ENCODE measurements at places on chromosomes 5 and 9.

DNA sequence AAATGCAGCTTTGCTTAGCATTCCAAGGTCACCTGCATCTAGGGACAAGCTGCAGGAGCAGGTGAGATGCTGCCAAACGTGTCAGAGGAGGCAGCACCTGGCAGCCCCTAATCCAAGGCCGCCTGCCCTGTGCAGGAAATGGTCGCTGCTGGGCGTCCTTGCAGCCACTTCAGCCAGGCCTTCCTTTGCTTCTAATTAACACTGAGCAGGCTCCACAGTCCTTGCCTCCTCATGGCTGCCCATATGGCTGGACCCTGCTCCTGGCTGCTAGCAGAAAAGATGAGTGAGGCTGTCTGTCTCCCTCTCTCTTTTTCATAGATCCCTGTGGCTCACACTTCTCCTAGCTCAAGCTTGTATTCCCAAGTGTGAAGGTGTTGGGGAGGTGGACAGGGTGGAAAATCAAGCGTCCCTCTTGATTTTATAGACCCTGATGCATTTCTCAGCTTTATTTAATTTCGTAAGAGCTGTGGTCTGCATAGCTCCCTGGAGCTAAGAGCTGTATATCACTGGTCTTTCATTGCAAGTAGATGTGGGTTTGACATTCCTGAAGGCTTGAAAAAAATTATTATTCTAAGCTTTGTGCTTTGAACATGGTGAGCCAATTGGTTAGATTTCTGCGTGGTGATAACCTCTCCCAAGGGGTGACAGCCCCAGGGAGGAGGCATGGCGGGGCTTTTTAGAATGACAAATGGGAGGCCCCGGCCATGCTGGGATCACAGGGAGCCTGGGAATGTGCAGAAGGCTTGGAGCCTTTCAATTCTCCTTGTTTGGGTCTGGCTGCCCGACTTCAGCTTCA lies 193.8 kb downstream of the SLIT3 start:
- peak; percentile 10 for DNase-seq

DNA sequence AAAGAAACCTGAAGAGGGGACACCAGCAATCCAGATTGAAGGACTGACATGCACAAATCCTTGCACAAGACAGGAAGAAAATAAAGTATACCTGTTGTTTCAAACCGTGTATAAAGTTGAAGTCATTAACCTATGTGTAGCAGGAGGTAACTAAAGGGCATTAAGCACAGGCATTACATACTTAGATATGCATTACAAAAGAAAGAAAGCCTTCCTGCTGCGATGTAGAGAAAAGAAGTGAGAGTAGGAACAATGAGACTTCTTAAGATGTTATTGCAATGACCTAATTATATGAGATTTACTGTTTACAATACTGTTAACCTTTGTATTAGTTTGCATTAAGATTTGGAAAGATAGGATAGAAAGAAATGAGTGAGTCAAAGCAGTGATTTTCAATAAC lies 308.9 kb upstream of the PTPRD start:
- no peak for DNase-seq

DNA sequence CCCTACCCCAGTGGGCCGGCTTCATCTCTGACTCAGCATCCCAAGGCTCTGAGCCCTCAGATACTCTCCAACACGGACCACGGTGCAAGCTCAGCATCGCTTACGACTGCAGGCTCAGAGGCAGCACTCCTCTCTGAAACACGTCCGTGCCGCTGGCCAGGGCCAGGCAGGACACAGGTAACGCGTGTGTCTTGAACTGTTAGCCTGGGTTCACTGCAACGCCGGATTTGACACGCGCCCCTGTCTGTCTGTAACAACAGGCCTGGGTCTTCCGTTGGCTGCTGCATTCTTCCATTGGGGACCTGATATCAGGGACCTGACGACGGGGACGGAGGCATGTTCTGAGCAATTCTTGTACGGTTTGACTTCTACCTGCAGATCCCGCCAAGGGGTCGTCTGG lies 6.4 kb downstream of the SLC6A3 start:
- no peak for DNase-seq

- DNase-seq, result no peak
These were observed 77.4 kb downstream of the RANBP17 start for GRCh38 chr5:170939178-170939577.

DNA sequence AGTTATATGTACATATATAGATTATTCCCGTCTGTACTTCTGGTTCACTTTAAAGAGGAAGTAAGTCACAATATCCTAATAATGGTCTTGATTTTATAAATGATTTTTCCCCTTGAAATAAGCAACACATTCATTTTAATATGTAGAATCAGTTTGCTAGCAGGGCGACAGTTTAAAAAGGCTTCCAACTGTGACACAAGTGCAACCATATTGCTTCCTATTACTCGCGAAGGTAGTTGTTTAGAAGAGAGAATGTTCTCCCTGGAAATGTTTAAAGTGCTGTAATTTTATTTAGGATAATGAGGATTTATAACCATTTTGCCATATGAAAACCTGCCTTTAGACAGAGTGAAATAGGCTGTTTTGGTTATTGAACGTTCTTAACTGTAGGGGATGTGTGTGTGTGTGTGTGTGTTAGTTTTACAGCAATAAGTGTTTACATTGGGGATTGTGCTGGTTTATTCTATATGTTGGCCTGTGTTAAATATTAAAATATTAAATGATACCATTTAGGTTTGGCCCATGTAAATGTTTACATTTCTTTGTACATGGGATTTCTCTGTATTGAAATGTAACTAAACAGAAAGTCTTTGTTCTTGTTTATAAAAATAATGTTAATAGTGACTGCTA lies 138.3 kb downstream of the PBX3 start:
- DNase-seq, result no peak

- peak; percentile 60 for DNase-seq
These were observed 67.8 kb upstream of the HSPB3 start for GRCh38 chr5:54387659-54388232.

DNA sequence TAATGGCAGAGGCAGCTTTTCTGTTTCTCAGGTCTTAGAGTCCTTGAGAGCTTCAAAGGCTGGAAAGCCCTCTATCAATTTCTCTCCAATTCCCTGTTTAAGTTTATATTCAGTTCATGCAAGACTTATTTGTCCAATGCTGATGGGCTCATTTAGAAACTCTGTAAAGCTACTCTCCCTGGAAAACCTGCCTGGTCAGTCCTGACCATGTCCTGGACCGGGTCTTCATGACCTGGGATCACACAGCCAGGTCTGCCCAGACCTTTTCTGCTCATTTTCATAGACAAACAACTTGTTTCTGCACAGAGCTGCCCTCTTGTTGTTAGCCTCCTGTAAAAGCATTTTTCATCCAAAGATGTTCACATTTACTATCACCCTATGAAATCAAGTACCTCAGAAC lies 85.4 kb upstream of the TBCA start:
- DNase-seq, result no peak

Data from EL (cell line).